Left renal cortex interstitium (tissue), 4 donors: ENCODE measurements at places on chromosomes 7 and 10. TPM values are rescaled to one million over a fixed set of nuclear protein-coding genes. Genes with fewer than 3 reads are reported as not detected.
A peak's percentile ranks its signal among the peaks of the same experiment; 100 is the strongest.

GRCh38 chr7:116210345-116211005, at the start of gene TES:
Gene TES, plus strand, starts transcription at chr7:116210539. Its CDS starts 169 bp downstream, at chr7:116210708.
- DNase-seq: no peak

- DNase-seq: no peak
These were observed 242.8 kb downstream of the KLF6 start for GRCh38 chr10:3542185-3542611.

DNA sequence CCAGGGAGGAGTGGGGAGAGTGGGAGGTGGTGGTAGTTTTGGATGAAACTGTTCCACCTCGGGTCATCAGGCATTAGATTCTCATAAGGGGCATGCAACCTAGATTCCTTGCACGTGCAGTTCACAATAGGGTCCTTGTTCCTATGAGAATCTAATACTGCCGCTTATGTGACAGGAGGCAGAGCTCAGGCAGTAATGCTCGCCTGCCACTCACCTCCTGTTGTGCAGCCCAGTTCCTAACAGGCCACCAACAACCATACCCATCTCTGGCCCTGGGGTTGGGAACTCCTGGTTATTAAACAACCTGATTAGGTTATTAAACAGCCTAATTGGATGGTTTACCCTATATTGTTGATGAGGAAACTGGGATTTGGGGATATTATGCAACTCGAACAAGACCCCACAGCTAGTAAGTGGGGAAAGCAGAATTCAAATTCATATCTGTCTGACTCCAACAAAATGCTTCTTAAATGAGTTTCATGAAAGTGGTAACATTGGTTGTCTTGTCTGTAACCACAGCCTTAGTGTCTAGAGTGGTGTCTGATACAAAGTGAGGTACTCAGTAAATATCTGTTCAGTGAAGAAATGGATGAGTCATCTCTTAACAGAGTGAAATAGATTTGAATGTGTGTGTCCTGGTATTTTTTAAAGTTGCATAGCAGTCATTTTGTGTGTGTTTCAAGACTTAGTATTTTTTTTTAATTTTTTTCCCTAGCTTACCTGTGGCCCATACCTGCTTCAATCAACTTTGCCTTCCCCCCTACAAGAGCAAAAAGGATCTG, 101.6 kb downstream of the HECTD2 start:
- no peak for DNase-seq

GRCh38 chr10:921471-922414, 9.8 kb downstream of the LARP4B start:
- DNase-seq: no peak

DNA sequence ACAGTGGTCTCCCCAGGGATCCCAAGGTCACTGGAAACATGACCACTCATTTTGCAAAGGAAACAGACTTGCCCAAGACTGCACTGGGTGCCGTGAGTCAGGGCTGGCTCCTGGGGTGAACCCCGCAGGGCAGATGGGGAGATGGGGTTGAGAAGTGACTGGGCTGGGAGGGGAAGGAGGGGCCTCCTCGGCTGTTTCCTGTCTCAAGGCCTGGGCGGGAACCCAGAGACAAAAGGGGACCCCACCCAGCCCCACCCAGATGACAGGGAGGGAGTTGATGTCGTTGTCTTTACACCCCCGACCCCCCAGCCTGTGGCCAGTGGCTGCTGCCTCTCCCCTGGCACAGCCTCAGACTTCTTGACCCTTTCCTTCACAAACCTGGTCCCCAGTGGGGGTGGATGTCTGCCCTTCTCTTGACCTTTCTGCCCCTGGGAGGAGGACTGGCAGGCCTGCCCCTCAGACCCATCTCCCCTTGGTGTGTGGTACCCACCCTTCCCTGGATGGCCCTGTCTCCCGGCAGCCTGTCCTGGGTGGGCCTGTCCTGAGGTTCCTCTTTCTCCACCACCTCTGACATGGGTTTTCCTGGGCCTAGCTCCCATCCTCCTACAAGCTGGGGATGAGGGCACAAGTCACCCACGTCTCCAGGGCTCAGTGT, 1.4 kb downstream of the MYO1G start:
- DNase-seq: no peak

- no peak for DNase-seq
These were observed 57.2 kb upstream of the SMNDC1 start for GRCh38 chr10:110361800-110362456.

The OPALIN gene
- not detected for polyA plus RNA-seq

DNA sequence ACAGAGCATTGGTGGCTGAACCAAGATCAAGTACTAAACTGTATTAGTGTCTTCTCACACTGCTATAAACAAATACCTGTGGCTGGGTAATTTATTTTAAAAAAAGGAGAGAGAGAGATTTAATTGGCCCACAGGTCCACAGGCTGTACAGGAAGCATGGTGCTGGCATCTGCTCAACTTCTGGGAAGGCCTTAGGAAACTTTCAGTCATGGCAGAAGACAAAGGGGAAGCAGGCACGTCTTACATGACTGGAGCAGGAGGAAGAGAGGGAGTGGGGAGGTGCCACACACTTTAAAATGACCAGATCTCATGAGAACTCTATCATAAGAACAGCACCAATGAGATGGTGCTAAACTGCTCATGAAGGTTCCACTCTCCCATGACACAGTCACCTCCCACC, 95.2 kb upstream of the JCAD start:
- DNase-seq: no peak

- DNase-seq: no peak
These were observed 32.7 kb downstream of the DNMBP start for GRCh38 chr10:99976886-99977665.

DNA sequence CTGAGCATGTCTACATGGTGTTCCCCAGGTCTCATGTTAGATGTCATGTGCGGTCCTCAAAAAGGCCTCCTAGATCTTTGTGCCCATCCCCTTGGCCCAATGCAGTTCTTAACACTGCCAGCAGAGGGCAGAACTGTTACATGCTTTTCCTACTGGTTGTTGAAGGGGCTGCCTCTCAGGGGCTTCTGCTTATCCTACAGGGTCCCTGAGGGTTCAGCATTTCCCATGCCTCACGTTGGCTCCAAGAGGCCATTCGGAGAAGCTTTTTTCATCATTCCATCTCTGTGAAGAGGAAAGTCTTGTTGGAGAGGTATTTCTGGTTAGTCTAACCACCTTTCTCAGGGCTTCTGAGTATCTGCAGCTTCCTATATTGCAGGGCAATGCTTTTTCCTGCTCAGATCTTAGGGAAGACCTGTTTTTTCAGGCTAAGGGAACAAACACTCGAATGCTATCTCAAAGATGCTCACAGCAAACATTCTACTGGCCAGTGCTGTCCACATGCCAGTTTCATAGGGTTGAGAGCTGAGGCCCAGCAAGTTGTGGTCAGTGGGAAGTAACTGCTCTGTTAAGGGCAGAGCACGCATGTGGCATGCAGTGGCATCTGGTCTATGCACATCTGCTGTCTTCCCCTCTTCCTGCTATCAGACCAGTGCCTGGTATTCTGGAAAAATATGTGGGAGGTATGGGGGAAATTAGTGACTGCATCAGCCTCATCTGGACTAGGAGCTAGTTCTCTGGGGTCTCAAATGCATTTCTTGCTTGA, 31.5 kb downstream of the MBL2 start:
- DNase-seq: peak; percentile 11

- no peak for DNase-seq
These were observed 136.3 kb downstream of the DPY19L1 start for GRCh38 chr7:34900891-34901513.

- no peak for DNase-seq
These were observed 34.4 kb downstream of the FHIP2A start for GRCh38 chr10:114855776-114856543.

The AMZ1 gene
- polyA plus RNA-seq: 0.27 TPM

GRCh38 chr7:149610441-149611011, 112.9 kb upstream of the ZNF746 start:
- DNase-seq: no peak

DNA sequence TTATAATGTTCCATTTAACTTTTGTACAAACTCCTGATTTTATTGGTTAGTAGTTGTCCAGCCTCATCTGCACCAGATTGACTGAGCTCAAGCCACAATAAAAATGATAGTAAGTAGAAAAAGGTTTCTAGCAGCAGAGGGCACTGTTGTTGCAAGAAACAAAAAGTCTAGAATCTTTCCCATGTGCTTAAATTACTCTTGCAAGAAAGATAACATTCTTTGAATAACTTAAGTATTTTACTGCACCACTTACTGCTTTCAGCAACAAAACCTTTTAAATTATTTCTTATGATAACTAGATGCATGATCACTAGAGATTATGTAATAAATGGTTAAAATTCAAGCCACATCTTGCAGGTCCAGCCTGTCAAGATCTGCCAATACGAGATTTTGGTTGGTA, 27.0 kb downstream of the LMOD2 start:
- no peak for DNase-seq

The DNAJB6 gene
- 154 TPM for polyA plus RNA-seq

GRCh38 chr7:91029688-91030087, 234.5 kb upstream of the FZD1 start:
- DNase-seq: no peak

DNA sequence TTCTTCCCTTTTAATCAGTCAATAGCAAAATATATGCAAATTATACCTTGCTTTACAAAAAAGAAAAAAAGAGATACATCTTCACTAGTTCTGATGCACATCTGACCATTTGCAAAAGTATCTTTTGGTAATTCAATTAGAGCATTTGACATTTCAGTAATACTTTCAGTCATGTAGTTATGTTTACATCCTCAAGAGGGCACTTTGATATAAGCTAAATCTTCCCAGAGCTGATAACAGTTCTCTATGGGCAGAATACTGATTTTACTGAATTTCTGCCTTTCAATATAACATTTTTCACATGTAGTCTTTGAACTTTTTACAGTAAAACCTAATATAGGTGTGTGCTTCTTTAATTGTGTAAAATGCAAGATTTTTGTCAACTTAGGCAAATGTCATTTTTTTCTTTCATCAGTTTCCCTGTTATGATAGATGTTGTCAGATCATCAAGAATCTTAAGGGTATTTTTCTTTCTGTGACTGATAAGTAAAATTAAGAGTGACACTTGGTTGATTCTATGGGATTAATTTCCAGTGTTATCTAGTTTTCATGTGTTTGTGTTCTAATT, 703.5 kb upstream of the SEMA3D start:
- no peak for DNase-seq
